ENCODE measurements at places on chromosomes 12 and 14.

DNA sequence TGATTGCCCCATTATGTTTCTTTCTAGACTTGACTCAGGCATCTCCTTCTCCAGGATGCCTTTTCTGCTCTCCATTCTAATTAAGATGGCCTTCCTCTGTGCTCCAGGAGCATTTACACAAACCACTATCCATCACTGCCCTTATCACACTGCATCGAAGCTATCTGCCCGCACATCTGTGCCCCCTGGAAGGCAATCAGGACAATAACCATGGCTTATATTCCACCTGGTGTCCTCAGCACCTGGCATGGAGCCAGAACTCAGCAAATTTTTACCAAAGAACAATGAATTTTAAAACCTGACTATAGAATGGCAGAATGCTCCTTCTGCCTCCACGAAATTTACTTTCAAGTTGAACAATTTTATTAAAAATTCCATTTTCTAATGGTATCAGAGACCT is 465.8 kb downstream of the APAF1 start:
- DNase-seq, result no peak

GRCh38 chr12:55829967-55830600 is 697 bp upstream of the DNAJC14 start:
- DNase-seq, result peak; percentile 34

DNA sequence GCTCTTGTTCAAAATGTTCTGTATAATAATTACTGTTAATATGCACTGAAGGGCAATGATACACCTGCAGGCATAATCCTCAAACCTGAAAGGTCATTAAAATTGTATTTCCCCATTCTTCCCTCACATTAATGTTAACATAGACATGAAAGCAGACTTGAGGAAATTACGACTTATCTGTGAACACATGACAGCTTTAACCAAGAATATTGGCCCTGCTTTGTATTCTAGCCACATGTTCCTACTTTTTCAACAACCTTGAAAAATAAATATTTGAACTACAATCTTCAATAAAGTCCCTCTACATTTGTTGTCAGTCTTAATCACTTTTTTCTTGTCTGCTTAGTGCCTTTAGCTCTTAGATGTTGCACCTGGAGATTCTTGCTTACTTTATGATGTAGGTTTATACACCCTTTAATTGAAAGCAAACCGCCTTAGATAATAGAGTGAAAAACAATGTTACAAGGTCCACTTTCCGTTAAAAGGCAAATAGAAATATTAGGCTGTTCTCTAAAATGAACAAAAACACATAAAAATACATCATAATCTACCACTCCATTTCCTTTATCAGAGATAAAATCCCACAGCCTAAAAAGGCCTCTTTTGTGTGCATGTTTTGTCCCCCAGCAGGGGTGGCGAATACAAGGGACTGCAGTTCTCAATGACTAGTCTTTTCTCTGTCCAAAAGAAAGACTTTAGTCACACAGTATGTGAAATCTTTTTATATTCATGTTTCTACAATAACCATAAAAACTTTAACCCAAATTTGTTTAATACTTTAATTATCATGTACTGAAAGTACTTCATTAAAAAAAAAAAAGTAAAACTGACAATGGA is 55.9 kb downstream of the ZFC3H1 start:
- no peak for DNase-seq

GRCh38 chr12:56229916-56230431 is at the start of gene SLC39A5:
Gene SLC39A5 (plus strand): TSS chr12:56230051. CDS start chr12:56231275, 1,224 bp downstream.
- DNase-seq, result no peak

GRCh38 chr12:49456131-49456679 is 82.6 kb upstream of the KCNH3 start:
- DNase-seq, result no peak

GRCh38 chr12:71704920-71705319 is 19.0 kb downstream of the TMEM19 start:
- DNase-seq, result no peak

- no peak for DNase-seq
These were observed 43.9 kb downstream of the CCDC88C start for GRCh38 chr14:91373591-91374254.

GRCh38 chr14:91906374-91906773 is 39.0 kb upstream of the TC2N start:
- no peak for DNase-seq

GRCh38 chr12:57803319-57803893 is 15.1 kb downstream of the AVIL start:
- peak; percentile 17 for DNase-seq

- DNase-seq, result no peak
These were observed 74.6 kb upstream of the MYF6 start for GRCh38 chr12:80632835-80633234.

GRCh38 chr14:21933681-21934080 is 260.1 kb upstream of the OR4E1 start:
- DNase-seq, result no peak

- DNase-seq, result no peak
These were observed 3.4 kb downstream of the ABHD4 start for GRCh38 chr14:22601456-22601855.

GRCh38 chr12:106135781-106136180 is 3.0 kb downstream of the NUAK1 start:
- DNase-seq, result no peak

DNA sequence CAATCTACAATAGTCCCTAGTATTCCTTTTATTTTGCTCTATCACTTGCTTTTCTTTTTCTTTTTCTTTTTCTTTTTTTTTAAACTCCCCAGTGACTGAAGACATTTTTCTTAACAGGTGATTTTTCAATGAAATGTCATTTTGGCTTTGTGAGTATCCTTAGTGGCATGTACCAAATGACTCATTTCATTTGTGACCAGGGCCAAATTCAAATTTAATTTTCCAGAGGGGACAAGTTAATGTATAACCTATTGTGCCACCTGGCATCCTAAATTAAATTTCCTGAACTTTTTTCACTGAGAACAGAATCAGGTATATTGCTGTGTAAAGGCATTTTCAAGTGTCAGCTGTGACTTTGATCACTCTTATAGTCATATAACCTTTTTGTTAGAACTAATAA is 39.7 kb upstream of the SYT1 start:
- no peak for DNase-seq

DNA sequence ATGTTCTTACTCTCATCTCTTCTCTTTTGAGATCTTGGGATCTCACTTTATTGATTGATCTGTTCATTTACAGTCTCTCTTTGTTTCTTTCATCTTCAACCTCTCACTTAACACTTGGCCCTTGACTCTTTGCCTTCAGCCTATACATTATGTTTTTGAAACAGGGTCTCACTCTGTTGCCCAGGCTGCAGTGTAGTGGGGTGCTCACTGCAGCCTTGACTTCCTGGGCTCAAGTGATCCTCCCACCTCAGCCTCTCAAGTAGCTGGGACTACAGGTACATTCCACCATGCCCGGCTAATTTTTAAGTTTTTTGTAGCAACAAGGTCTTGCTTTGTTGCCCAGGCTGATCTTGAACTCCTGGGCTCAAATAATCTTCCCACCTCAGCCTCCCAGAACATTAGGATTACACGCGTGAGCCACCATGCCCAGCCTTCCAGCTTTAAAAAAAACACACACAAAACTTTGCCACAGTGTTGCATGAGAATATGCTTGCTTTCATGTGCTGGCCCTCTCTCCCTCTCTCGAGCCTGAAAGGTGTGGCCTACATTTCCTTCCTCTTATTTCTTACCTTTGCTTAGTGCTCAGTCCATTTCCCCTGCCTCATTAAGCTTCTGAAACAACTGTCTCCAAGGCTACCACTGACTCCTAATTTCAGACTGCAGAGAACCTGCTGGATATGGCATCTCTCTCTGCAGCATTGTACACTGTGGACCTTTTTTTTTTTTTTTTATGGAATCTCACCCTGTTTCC is 9.9 kb downstream of the DIP2B start:
- no peak for DNase-seq

DNA sequence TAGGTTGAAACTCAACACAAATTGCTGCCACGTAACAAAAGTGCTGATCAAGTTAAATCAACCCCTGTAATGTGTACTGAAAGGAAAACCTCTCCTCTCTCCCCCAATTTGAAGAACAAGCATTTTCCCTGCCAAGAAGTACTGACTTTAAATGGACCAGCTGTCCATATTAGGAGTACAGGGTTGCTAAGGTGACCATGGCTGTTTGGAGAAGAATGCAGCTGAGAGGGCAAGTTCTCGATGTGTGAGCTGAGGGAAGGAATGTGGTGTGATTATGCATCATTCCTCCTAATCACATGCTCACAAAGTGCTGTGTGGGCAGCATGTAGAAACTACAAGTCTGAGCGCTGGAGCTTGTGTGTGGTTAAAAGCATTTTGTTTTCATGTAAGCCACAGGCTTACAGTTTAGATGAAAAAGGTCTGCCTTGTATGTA is 50.9 kb upstream of the CCT2 start:
- DNase-seq, result no peak

DNA sequence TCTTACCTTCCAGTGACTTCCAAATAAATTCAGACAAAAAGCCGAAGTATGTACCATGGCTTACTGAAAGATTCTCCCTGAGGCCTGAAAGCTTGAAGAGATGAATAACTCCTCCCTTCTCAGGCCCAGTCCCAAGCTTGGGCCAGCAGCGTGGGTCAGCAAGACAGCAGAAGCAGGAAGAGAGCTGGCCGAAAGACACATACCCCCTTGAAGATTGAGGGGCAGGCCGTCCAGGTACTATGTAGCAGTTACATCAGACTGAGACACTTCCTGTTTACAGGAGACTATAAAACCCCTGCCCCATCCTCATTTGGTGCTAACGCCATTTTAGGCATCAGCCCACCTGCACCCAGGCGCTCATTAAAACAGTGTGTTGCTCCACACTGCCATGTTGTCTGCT is 15.0 kb downstream of the NDUFA12 start:
- no peak for DNase-seq

DNA sequence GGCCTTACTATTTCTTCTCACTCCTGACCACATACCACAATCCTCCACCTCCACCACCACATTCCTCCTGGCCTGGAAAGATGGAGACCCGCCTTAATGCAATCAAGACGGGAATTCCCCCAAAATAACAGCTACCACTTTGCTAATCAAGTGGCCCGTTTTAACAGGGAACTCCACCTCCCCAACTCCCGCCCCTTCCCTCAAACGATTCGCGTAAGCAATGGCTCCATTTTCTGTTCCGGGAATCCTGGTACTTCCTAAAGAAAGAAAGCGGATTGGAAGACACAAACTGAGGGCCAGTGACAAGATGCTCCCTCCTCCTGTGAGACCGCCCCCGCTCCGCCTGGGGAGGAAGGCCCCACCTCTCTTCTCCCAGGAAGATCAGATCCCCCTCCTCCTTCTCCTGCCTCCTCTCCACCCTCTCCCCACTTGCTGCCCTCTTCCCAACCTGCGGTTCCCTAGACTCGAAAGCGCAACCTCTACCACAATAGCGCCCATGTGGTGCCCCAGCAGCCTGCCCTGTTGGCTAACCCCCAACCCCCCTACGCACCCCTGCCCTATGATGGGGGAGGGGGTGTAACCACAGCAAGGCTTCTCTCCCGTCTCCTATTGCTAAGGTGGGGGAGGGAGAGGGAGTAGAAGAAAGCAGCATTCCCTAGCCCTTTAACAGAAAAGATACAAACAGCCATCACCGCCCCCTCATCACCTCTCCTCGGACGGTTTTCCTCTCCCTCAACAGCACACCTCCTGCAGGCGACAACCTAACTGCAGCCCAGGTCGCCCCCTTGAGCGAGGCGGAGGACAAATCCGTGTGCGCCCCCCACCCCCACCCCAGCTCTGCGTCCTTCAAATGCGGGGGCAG is 777 bp downstream of the ARF3 start:
- DNase-seq, result no peak

DNA sequence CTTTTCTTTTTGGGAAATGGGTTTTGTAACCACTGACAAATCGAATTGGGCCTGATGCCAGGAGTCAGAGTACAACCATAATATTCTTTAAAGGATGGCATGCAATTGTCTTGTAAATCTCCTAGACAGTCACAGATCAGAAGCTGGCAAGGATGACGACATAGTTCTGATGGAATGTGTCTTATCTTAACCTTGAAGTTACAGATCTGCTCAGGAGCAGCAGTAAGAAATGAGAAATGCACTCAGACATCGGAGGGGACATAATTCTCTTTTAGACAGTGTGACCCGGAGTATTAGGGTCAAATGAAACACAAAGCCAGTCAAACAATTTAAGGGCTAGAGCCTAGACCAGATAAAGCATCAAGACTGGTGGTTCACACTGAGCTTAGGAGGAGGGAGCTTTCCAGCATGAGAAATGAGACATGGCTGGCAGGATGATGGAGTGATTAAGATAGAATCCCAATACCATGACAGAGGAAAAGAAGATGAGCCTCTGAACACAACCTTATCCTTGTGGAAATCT is 17.5 kb downstream of the CBX5 start:
- DNase-seq, result no peak

DNA sequence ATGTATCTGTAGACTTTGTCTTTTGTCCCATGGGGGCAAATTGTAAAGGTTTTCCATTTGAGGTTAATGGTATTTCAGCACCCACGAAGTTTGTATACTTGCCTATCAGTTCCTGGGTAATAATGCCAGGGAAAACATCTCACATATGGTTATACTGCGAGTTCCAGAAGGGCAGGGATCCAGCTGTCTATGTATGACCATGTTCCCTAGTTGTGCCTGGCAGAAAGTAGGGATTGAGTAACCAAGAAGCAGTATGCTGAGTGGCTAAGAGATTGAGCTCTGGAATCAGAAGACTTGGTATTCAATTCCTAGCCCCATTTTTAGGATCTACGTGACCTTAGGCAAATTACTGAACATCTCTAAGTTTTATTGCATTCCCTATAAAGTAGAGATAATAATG is 173.2 kb upstream of the PWP1 start:
- DNase-seq, result no peak

DNA sequence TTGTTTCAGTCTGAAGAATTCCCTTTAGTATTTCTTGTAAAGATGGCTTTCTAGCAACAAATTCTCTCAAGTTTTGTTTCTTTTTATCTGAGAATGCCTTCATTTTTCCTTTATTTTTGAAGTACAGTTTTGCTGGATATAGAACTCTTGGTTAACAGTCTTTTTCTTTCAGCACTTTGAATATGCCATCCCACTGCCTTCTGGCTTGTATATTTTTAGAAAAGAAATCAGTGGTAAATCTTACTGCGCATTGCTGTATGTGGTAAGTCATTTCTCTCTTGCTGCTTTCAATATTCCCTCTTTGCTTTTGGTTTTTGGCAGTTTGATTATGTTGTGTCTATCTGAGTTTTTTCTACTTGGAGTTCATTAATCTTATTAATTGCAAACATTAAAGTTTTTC is 16.8 kb upstream of the PPM1A start:
- no peak for DNase-seq

DNA sequence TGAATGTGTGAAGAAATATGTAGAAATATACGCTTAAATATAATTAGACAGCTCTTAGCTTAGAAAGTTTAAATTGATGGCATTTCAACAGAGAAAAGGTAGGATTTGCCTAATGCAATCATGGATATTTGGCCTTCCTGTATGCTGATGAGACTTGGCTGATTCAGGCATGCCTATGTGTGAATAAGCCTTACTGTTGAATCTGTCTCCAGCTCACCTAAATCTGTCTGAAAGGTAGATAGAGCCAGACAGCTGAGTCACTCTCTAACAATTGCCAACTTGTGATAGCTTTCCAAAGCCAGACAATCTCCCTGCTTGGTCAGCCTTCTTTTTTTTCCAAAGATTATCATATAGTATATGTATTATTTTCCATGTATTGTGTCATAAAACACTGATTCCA is 92.8 kb upstream of the FLRT2 start:
- no peak for DNase-seq
